ENCODE measurements at places on chromosomes 2 and 18.
A peak's percentile ranks its signal among the peaks of the same experiment; 100 is the strongest.

DNA sequence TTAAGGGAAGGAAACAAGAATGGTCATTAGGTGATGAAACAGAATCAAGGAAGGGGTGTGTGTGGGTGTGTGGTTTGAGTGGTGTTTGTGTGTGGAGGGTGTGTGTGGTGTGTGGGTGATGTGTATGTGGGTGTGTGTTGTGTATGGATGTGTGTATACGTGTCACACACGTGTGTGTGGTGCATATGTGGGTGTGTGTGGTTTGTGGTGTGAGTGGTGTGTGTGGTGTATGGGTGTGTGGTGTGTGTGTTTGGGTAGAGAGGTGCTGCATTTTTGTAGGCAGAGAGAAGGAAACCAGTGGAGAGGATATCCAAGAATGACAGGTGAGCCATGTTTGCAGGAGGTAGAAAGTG is 1.1 kb upstream of the CEP192 start:
- peak; percentile 49 for DNase-seq

DNA sequence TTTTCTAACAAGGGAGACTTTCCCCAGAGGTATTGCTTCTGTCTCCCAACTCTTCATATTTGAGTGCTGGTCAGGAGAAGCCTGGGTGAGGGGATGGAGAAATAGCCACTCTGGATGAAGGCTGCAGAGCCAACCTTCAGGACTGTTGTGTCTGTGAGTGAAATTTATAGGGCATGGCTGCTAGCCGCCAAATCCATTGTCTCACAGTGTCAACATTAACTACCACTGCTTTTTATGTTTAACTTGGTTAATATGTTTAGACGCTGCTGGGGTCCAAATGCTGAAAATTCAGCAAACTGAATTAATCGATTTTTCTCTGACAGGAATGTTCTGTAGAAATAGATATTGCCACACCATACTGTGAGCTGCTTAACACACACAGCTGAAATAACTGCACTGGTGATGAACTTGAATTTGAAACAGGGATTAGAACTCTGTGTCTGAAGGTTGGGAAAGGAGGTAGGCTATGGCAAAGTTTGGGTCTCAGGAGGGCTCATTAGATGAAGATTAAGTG is 281.0 kb downstream of the DCC start:
- no peak for DNase-seq

GRCh38 chr2:144523596-144524117 is 3.7 kb upstream of the ZEB2 start:
- DNase-seq: no peak

GRCh38 chr2:64626963-64627760 is 26.6 kb downstream of the SERTAD2 start:
- DNase-seq: no peak

- no peak for DNase-seq
Observed at GRCh38 chr2:226310146-226310545, 489.5 kb downstream of the IRS1 start.

DNA sequence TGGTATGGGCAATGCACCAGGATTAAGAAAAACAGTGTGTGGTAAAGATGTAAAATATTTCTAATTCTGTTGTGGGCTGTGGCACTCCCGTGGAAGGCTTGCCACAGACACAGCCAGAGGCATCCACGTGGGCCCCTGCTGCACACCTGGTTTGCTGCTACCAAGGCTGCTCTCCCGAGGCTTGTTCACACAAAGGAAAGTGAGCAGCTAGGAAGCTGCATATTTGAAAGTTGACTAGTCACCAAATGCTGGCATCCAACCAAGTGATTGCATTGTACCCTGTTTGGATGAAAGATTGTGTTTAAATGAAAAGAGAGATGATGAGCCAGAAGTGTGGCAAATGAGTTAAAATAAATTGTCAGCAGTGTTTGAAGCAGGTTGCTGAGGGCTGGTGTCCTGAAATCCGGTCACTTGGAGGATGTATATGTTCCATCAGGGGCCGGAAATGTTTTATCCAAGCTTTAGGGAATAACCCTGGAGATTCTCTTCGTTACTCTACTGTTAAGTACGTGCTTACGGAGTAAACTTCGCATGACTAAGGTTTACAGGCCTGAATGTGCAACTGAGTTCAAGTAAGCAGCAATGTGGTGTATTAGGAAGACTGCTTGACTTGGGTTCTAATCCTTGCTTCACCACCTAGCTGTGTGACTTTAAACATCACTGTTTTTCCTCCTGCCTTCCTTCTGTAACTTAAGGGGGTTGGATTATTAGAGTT is 86.1 kb downstream of the MSH2 start:
- no peak for DNase-seq

DNA sequence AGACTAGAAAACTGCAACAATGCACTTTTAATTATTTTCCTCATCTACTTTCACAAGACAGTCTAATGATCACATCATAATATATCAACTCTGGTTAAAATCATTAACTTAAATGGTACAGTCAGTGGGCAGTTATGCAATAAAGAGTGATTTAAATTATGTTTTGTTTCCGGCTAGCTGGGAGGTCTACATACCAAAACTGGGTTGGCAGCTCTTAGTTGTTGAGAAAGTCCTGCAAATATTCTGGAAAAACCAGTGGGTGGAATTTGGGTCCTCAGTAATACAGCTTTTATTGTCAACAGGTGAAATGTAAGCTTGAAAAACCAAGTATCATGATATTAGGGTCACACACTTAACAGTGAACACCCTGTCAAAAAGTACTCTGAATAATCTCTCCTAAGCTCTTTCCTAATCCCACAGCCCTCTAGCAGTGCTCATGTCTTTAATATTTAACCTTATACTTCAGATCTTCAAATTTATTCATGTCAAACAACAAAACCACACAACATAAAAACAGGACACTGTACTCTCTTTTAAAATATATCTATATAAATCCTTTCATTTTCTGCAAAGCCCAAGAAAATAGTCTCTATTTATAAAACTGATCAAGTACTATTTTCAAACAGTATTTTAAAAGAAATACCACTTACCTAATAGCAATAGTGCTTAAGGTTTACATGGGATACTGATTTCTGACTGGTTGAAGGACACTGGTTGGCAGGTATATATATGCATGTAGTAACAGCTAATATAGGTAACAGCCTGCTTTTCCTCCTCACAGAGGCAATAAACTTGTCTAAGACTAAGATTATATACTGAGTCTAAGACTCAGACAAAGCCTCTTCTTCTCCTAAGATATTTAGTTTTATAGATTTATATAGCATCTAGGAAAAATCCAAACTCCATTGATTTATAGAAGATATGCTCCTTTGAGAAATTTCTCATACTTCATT is 103.8 kb downstream of the GAREM1 start:
- no peak for DNase-seq

DNA sequence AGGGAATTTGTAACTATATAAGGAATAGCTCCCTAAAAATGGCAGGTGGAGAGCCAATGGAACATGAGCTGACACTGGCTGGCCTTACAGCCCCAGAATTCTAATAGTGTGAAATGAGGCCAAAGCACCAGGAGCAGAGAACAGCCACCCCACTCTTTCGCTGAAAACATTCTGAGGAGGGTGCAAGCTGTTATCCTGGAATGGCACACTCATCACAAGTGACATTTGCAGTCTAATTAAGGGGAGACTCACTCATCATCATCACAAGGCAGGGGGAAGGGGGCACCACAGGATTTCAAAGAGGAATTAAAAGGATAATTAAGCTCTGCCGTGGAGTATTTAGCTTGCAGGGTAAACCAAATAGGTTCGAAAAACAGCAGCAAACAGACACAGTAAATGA is 94.3 kb downstream of the EDAR start:
- no peak for DNase-seq

- no peak for DNase-seq
Observed at GRCh38 chr2:151927501-151928221, 99.4 kb upstream of the ARL5A start.

DNA sequence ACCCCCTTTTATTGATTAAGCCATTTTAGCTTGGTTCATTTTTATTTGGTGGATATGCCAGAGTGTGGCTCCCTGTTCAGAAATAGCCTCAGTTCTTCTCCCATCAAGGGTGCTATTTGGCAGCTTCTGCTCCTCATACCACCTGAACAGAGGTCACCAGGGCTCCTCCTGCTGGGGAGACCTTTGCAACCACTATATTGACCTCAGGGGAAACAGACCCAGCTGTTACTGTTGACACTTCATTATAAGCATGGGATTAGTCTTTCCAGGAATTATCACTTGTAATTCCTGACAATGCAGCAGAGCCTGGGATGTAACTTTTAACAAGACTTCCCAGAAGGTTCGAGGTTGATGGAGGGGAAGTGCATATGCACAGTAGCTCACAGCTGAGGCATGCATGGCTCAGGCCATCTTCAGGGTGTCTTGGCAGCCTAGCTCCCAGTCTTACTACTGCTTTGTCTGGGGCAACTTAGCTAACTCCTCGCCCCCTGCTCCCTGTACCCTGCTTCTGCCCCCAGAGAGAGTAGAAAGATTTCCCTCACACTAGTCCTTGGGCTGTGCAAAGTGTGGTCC is 239.4 kb upstream of the SPRED2 start:
- no peak for DNase-seq

DNA sequence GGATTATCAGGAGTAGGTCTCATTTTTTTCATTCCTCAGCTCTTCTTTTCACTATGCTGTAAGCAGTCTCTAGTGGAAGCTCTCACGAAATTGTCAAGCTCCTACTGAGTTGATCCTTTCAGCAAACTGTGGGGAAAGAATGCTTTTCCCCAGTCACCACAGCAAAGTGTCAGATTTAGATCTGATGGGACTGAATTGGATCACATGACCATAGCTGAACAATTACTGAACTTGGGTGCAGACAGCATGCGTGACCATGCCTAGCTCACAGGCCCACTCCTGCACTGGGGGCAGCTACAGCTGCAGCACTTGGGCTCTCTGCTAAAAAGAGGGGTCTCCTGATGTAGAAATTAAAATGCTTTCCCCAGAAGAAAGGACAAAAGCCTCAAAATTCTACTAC is 3.1 kb downstream of the ARHGAP15 start:
- DNase-seq: no peak

DNA sequence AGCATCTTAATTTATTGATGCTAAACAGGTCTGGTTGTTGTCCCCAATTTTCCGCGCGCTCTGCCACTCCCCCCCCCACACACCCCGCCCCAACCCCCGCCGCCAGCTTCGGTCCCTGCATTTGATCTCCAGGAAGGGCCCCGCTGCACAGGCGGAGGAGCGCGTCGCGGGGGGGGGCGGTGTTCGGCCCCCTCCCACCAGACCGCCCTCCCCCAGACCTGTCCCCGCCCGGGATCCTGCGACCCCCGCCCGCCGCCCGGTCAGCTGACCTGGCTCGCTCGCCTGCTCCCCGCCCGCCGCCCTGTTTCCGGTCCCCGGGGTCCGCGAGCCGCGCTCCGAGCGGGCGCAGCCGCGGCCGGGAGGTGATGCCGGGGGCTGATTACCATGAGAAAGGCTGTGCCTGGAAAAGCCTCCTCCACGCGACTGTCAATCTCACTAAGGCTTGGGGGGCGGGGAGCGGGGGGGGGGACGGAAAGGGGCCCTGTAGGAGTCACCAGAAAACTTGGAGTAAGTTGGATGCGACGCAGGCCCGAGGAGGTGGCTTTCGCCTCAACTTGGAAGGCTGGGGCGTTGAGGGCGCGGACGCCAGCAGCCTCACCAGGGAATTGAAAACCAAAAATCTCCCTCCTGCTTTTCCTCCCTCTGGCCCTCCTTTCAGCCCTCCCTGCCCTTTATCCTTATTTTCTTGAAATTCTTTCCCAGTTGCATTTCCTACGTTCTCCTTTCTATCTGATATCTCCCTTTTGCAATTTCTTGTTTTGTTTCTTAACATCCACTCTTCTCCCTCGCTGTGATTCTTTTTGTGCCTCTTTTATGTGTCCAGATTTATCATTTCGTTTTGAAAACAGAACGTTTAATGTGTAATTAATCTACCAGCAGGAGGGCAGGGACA is 4.4 kb upstream of the ZEB2 start:
- no peak for DNase-seq

GRCh38 chr2:127423880-127424279 is 5.7 kb downstream of the PROC start:
- no peak for DNase-seq

- DNase-seq: no peak
Observed at GRCh38 chr18:79779700-79780190, 18.0 kb upstream of the KCNG2 start.

DNA sequence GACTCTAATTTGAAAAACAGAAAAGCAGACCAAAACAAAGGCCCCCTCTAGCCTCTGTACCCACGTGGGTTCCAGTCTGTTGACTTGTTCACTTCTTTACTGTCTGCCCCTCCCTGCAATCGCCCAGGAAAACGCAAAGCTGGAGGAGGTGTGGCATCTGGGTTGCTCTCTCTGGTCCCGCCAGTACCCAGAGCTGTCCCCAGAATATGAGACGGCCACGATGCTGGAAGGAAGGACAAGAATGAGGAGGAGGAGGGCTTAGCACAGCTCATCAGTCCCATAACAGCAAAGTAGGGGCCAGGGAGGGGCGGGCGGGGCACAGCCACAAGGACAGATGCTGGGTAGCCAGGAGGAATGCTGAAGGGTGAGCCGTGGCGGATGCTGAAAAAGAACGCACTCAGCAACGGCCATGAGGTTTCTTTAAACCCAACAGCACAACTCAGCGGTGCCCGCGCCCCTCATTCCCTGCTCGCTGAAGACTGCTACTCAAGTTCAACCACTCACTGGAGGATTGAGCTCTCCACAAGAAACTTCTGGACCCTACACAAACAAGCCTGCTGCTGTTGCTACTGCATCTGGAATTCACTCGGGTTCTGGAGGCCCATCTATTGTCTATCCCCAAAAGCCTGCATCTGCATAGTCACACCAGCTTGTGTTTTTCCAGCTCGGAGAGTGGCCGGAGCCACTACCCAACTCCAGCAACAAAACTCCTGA is 187.7 kb downstream of the HDAC4 start:
- DNase-seq: no peak

DNA sequence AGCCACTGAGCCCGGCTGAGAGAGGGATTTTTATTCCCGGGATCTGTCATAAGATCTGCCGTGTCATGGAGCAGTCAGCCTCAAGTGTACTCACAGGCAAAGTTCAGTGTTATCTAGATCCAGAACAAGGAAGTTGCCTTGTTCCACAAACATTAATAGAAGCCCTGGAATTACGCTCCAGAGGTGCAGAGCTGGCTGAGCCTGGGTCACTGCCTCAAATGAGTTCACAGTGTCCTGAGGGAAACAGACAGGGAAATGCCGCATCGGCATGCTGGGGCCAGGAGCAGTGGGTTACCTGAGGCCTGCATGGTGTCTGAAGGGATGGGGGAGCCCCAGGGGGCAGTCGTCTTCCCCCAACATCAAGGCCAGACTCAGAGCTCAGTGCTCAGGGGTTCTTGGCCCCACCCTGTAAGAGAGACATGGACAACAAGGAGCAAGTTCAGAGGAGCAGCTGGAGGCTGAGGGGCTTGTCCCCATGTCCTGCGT is 42.7 kb upstream of the ODC1 start:
- DNase-seq: no peak

All from activated CD4-positive, CD25-positive, alpha-beta regulatory T cell treated with anti-CD3 and anti-CD28 coated beads, Interleukin-2, amount 50 U/mL, for 72 hours (primary cell).